AG04449 (cell line): ENCODE measurements at places on chromosomes 3 and 15.

GRCh38 chr3:172170841-172171240 lies 131.5 kb downstream of the FNDC3B start:
- DNase-seq, result no peak

DNA sequence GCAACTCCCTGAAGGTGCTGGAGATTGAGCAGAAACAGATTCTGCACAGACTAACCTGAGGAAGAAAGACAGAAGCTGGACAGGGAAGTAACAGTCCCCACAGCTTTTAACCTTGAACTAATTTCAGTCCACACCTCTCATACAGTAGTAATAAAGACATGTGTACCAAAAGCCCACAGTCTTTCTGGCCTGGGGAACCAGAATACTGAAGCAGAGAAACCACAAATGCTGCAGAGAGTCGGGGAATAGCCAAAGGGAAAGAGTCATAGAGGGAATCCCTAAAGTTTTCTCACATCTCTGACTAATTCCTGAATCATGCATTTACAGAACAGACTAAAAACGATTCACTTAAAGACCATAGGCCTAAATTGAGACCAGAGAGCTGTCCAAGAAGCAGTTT lies 503.4 kb upstream of the NECTIN3 start:
- DNase-seq, result peak; percentile 51

DNA sequence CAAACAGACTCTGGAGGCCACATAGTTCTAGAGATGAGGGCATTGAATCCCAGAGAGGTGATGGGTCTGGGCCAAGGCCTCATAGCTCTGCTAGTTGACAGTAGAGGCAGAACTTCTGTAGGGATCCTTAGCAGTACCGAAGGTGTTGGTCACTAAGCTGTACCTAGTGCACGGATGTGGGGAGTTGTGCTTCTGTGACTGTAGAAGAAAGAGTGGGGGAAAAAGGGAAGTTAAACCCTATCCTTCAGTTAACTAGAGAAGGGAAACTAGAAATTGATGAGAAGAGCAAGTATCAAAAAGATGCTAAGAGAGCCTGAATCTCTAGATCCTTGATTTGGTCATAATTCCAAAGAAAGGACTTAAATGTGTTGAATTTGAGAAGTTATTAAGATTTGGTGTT lies 186.7 kb downstream of the NFKBIZ start:
- DNase-seq, result no peak

DNA sequence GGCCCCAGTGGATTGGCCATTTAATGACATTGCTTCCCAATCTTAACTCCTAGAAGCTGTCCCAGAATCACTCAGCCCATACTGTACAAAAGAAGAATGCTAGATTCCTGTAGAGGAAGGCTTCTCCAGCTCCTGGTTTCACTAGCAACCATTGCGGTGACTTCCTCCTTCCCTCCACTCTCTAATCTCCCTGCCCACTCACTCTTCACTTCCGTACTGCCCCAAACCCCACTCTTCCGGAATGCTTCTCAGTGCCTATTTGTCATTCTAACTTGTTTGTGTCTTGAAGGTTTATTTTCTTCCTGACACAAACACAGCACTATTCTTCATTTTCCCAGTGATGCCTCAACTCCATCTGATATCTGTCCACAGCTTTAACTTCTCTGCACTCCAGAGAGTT lies 97.1 kb upstream of the SPATA16 start:
- DNase-seq, result no peak

DNA sequence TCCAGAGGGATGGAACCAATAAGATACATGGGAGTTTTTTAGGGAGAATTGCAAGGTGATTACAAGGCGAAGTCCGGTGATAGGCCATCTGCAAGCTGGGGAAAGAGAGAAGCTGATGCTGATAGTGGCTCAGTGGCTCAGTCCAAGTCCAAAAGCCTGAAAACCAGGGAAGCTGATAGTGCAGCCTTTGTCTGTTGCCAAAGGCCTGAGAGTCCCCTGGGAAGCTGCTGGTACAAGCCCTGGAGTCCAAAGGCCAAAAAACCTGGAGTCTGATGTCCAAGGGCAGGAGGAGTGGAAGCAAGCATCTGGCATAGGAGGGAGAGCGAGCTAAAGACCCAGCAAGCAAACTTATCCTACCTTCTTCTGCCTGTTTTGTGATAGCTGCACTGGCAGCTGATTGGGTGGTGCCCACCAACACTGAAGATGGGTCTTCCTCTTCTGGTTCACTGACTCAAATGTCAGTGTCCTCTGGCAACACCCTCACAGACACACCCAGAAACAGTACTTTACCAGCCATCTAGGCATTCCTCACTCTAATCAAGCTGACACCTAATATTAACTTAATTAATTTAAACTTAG lies 16.7 kb downstream of the TFG start:
- no peak for DNase-seq

- DNase-seq, result no peak
Observed at GRCh38 chr3:13006216-13006990, 66.8 kb downstream of the IQSEC1 start.

DNA sequence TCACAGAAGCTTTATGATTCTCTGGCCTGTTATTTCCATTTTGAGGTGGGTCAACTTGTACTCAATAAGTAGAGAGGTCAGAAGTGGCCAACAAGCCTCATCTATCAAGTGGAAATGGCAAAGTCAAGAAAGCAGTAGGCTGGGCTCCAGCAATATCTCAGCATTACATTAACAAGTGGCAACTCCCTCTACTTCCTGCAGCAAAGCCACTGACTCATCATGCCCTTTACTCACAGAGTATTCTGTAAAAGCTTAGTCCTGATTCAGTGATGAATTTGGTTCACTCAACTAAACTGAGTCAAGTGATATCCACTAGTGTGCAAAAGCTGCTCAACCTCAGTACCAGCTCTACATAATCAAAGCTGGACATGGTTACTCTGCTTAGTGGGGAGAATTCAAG lies 954.6 kb downstream of the EPHA3 start:
- DNase-seq, result no peak

DNA sequence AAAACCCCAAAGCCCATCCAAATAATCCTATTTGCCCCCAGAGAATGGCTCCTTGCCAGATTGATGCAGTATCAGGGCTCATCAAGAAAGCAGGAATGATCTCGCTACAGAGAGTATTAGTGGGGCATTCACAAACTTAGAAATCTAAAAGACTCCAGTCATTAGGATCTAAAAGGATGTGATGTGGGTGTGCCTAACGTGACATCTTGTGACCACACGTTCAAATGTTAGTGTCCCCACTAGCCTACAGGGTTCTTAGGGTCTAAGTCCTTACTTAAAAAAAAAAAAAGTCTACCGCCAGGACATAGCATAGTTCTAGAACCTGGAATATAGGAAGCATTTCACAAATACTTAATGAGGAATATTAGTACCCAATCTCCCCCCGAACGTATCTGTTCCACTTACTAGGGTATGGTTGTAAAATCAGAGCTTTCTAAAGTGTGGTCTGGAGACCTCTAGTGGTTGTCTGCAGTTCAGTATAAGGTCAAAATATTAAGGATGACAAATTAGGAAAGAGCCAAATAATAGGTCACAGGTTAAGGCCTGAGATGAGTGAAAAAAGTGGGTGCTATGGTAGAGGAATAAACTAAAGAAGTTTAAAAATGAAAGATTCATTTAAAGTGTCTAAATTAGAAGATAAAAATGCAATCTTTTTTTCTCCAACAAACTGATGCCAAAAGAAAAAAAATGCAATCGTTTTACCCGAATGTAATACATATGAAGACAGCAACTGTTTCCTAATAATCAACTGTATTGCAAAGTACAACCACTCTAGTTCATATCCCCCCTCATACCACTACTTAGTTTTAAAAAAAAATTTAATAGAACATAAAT lies 4.2 kb upstream of the CHRM5 start:
- no peak for DNase-seq

- DNase-seq, result no peak
Observed at GRCh38 chr3:127289706-127290575, 2.1 kb upstream of the PRR20G start.

GRCh38 chr3:110384601-110385000 lies 687.0 kb upstream of the NECTIN3 start:
- DNase-seq, result peak; percentile 19

GRCh38 chr3:70242297-70242882 lies 70.0 kb downstream of the MDFIC2 start:
- DNase-seq, result no peak
